ENCODE measurements at places on chromosomes 7 and 10.

- DNase-seq = no peak
Measured at GRCh38 chr7:75534727-75535307, 42.7 kb downstream of the SPDYE5 start.

DNA sequence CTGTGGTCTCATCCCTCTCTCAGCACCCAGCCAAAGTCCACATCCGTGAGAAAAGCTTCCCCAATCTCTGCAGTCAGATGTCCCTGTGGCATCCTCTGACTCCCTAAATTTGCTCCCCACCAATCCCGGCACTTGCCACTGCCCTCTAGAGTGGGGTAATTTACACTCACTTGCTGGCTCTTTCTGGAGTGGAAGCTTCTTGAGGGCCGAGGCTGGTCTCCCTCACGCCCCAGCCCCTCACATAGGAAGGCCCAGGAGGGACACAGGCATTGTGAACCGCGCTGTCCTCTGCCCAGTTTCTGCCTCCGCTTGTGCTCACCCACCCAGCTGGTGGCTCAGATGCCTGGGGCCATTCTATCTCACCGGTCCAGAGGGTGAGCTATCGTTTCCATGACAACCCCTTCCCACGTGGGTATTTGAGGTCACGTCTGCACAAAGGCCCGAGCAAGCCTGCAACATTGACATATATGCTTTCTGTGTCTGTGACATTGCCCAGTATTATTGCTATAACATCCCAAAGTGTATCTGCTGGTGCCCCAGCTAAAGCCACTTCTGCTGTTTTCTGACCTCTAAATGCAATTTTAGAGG, 97.3 kb upstream of the CTBP2 start:
- no peak for DNase-seq

DNA sequence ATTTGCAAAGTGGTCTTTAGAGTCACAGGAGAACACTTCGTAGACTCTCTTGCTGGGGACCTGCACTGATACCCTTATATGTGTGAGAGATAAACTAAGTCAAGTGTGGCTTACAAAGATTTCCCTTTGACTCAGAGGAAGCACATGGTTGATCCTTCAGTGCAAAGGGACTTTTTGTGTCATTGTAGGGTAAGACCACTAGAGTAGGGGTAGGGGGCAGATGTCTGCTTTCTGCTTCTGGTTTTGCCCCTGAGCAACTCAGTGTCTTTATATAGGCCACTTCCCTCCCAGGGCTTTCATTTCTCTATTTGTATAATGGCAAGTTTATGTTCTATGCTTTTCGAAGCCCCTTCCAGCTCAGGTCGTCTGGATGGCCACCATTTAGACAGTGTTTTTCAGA, 281.7 kb downstream of the SORCS3 start:
- no peak for DNase-seq

- no peak for DNase-seq
Measured at GRCh38 chr7:92809397-92809759, 27.0 kb downstream of the CDK6 start.

DNA sequence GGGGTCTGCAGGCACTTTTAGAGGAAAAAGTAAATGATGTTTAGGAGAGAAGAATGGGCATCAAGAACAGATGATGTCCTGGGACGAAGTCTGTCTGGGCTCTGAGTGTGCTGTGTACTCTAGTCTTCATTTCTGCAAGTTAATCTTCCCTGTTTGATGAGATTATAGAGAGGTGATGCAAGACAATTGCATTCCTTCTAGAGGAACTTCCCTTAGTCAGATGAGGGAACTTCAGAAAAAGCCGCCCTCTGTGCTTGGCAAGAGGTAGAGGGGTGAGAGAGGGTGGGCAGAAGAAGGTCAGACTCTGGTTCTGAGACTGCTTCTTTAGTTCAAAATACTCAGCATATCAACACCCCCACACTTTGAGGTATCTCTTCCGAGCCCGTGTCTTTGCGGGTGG, 797.9 kb downstream of the LRMDA start:
- DNase-seq = no peak

DNA sequence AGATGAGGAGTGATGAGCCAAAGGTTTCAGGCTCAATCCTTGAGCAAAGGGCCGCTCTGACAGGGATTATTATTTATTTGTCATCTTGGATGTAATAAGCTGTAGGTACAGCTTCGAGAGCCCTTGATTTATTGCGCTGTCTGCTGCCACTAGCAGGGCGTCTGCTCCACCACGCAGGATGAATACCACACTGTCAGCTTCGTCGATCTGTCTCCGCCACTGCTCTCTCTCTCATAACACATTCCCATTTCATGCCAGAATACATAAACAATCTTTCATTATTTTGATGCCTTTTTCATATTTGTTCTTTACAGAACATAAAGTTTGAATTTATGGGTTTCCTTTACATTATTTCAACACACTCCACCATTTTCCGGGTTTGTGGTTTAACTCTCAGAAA, 276.6 kb downstream of the LRMDA start:
- no peak for DNase-seq

GRCh38 chr7:97731736-97732564, at the start of gene TAC1:
Gene TAC1 (plus strand): TSS chr7:97732086. CDS start chr7:97732613, 527 bp downstream.
- DNase-seq = no peak

DNA sequence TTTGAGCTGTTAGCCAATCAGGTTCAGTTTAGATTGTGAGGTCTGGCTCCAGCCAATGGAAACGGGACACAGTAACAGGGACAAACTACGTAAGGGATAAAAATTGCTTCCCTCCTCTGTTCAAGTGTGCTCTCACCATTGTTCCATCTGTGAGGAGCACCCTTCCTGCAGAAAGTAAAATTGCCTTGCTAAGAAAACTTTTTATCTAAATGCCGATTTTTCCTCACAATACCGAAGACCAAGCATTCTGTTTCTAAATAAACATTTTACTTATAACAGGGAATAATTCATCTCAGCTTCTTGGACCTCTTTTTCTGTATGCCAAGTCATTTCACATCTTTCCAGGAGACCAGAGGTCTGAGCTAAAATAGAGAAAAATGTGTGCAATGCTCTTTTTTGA, 59.6 kb upstream of the ZRANB1 start:
- DNase-seq = no peak

- no peak for DNase-seq
Measured at GRCh38 chr7:80298201-80298600, 163.6 kb downstream of the GNAI1 start.

- no peak for DNase-seq
Measured at GRCh38 chr10:47381427-47382379, 2.4 kb downstream of the ZNF488 start.

DNA sequence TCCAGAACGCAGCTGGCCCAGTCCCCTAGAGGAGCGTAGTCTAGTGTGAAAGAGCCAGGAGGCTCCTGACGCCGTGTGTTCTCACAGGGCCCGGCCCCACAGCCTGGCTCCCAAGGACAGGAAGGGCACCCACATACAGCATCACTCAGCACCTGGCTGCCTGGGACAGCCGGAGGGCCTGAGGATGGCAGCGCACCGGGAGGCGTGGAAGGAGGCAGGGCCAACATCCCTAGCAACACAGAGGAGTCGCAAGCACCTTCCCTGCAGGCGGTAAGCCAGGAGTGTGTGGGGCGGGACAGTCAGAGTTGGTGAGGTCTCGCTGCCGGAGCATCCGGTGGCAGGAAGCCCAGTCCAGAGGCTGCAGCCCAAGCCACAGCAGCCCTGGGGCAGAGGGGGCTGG, 125.8 kb downstream of the MAD1L1 start:
- DNase-seq = no peak

GRCh38 chr10:26217396-26218086, 967 bp downstream of the GAD2 start:
- no peak for DNase-seq

DNA sequence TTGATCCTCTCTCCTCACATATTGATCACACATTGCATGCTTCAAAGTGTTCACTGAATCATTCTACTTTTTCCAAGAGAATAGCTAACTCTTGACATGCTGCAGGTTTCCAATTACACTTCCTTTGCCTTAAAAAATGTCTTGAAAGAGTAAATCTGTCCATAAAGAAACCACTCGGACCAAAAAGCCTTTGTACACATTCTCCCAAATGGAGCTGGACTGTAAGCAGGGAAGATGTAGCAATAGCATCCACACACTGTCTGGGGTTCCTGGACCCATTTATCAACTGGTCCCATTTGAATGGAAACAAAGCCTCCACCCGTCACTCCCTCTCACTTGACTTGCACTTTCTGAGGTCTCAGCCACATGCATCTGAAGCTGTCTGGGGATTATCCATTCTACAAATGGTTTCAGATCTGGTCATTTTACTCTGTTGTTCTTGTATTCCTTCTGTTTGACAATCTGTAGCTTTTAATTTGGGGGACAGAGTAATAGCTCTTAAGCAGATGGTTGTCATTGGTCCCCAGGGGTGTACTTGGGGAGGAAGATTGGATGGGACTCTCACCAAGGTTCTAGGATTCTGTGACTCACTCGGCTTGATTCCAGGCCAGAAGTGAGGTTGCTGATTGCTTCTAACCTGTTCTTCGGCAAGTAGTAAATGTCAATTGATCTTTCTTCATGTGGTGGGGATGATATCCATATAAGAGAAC, 203.5 kb downstream of the HIBADH start:
- no peak for DNase-seq

- DNase-seq = no peak
Measured at GRCh38 chr10:131160219-131160875, 151.2 kb downstream of the TCERG1L start.

DNA sequence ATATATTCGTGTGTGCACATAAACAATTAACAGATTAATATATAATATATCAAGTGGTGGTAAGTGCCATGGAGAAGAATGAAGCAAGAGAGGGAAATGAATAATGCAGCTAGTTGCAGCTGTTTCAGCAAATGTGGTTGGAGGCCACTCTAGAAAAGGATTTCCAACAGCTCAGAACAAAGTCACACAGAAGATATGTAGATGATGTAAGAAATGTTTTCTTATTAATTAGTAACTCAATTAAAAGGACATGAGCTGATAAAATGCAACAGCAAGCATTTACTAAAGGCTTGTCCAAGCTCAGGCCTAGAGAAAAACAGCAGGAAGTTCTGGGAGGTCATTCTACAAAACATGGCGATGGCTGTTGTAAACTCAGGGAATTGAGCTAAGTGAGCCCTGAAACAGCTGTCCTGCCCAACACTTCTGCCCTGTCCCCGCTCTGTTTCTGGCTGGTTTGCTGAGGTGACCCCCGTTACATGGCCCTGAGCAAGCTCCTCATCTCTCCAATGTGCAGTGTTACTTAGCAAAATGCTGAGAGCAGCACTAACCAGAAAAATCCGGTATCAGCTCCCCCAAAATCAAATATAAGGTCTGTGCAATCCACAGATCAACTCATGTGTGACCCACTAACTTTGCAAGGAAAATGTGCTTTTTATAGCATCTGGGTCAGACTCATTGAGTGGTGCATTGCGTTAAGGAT, 23.4 kb upstream of the C10orf67 start:
- DNase-seq = no peak

DNA sequence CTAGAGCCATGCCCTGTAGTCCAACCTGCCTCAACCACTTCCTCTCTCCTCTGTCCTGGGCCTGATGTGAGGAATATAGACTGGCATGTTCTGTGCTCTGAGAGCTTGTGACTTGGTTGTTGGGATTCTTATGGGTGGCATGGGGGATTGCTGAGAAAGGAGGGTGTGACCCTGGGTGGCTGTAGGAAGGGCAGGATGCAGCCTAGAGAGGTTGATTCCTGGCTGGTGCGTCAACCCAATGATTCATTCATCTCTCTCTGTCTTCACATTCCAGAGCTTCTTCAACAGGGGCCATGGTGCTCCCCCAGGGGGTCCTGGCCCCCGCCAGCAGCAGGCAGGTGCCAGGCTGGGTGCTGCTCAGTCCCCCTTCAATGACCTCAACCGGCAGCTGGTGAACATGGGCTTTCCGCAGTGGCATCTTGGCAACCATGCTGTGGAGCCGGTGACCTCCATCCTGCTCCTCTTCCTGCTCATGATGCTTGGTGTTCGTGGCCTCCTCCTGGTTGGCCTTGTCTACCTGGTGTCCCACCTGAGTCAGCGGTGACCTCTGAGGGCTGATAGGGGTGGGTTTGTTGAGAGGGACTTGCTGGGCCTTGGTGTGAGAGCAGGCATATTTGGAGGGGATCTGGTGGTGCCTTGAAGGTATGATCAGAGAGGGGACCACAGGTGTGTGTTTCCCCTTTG, 2.6 kb downstream of the FAM241B start:
- no peak for DNase-seq

DNA sequence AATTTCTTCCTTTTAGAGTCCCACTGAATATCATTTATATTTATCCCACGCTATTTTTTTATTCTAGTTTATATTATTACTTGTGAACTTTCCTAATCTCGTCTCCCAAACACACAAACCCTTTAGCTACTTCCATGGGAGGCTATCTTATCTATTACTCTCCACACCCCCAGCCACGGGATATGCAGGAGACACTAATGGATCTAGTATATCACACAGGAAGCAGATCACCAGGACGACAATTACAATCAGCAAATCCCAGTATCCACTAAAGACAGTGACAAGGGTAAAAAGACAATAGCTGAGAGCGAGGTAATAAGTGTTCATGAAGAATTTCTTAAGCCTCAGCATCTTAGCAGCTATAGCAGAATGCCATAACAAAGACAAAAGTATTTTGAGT, 3.8 kb upstream of the AKR1E2 start:
- DNase-seq = no peak

DNA sequence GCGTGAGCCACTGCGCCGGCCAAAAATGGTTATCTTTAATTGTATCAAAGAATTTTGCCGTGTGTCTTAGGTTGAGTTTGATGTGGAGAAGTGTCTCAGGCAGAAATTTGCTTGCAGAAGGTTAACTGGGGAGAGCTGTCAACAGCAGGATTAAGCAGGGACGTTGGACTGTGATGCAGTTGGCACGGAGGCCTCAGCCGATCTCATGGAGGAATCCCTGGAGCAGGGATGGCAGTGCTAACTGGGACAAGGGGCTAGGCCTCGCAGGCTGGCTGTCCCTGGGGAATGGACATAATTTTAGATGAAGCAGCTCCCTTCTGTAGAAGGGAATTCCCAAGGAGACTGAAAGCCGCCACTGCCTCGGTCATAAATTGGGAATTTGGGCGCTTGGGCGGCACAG, 12.3 kb upstream of the KIF5B start:
- no peak for DNase-seq

- DNase-seq = no peak
Measured at GRCh38 chr10:133481086-133481643, 27.4 kb downstream of the SCART1 start.

- no peak for DNase-seq
Measured at GRCh38 chr7:44964384-44964830, 14.4 kb downstream of the MYO1G start.

DNA sequence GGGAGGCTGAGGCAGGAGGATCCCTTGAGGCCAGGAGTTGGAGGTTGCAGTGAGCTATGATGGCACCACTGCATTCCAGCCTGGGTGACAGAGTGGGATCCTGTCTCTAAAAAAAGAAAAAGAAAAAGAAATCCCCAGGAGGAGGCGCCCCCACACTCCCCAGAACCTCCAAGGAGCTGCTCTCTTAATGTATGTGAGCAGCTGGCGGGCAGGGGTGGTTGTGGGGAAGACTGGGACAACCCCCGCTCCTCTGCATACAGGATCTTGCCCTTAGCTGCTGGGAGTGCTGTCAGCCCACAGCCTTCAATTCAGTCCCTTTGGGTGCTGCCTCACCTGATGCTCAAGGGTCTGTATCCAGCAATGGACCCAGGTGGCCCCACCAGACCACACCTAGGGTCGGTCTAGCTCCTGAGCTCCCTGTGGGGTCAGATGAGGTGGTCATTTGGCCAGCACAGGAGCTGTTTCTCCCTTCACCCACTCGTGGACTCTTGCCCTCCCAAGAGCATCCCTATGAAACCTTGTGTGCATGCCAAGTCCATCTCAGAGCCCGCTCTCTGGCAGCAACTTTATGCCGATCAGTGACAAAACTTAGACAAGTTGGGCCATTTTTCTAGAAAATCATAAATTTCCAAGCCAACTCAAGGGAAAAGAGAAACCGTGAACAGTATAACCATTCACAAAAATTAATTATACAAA, 97.5 kb downstream of the CREM start:
- DNase-seq = no peak

- no peak for DNase-seq
Measured at GRCh38 chr7:22882106-22882505, 59.5 kb upstream of the TOMM7 start.
